ENCODE measurements at places on chromosomes 13 and 19.

DNA sequence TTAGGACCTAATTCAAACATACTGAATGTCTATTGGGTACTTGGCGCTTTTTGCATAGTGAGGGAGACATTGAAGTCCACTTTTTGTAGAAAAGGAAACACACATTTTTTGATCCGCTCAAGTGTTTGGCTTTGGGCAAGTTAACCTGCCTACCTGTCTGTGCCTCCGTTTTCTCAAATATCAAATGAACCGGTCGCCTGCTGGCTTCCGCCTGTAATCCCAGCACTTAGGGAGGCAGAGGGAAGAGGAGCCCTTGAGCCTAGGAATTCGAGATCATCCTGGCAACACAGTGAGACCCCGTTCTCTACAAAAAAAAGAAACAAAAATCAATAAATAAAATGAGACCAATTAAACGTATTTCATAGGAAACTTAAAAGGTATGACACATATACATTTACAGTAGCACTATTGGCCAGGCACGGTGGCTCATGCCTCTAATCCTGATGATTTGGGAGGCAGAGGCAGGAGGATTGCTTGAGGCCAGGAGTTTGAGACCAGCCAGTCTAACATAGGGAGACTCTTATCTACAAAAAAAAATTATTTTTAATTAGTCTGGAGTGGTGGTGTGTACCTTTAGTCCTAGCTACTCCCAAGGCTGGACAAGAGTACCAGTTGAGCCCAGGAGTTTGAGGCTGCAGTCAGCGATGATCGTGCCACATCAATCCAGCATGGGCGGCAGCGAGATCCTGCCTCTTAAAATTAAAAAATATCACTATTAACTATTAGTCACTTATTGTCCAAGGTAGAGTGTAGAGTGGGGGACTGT, 1.3 kb downstream of the RAD23A start:
- no peak for DNase-seq

GRCh38 chr13:48749699-48750473, 96.2 kb downstream of the CYSLTR2 start:
- DNase-seq: peak; percentile 57

- no peak for DNase-seq
These were observed 408.2 kb downstream of the TBC1D4 start for GRCh38 chr13:75073786-75074185.

GRCh38 chr19:55355213-55355821, 798 bp upstream of the COX6B2 start:
- DNase-seq: no peak

DNA sequence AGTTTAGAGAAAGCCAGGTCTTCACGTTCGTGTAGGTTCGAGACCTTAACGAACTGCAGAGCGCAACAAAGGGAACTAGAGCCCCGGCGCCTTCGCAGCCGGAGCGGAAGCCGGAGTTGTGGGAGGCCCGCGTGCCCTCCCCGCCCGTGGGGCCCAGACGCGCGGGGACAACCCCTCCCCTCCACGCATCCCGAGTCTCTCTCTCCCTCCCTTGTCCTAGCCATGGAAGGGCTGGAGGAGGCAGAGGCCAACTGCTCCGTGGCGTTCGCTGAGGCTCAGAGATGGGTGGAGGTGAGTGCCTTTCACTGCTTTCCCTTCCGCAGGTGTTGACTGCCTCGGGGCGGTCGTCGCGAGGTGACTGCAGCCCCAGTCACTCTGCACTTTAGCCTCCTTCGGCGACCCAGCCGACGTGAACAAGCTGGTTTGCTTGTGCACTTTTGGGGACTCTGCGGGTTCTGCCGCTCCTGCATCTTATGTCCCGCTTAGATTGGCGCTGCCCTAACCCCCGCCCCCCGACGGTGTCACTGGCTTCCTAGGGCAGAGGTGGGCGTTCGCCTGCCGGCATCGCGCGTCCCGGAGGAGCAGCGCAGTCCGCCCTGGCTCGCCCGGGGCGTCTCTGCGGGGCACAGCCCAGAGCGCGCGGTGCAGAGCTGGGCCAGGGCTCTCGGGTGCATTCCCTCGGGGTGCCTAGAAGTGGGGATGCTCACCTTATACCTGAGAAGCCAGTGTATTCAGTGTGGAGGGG, 478 bp downstream of the LMO7 start:
- DNase-seq: no peak

DNA sequence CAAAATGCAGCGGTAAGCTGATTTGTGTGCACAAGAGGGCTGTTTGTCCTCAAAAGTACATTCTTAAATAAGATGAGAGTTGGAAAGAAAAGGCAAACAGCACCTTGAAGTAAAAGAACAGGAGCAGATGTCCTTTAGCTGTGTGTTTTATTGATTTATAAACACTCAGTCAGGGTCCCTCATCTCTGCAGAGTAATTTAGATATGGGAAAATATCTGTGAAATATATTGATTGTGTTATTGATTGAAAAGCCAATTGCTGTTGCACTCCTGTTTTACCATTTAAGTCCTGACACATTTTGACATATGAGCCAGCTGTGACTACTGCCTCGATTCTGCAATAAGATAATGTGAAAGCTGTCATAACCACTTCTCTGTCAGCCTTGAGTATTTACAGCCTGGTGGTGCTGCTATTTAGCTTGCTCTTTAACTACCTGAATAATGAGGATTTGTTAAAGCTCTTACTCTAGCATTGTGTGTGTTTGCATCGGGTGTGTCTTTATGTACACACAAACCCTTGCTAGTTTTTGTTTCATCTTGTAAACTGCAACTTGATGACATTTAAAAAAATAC, 550.1 kb downstream of the DACH1 start:
- DNase-seq: no peak

GRCh38 chr19:54247106-54247930, 4.7 kb upstream of the LILRA6 start:
- no peak for DNase-seq

- DNase-seq: no peak
These were observed 5.1 kb upstream of the SPACA6 start for GRCh38 chr19:51687791-51688670.

- no peak for DNase-seq
These were observed 100.8 kb downstream of the COL4A1 start for GRCh38 chr13:110206185-110206584.

DNA sequence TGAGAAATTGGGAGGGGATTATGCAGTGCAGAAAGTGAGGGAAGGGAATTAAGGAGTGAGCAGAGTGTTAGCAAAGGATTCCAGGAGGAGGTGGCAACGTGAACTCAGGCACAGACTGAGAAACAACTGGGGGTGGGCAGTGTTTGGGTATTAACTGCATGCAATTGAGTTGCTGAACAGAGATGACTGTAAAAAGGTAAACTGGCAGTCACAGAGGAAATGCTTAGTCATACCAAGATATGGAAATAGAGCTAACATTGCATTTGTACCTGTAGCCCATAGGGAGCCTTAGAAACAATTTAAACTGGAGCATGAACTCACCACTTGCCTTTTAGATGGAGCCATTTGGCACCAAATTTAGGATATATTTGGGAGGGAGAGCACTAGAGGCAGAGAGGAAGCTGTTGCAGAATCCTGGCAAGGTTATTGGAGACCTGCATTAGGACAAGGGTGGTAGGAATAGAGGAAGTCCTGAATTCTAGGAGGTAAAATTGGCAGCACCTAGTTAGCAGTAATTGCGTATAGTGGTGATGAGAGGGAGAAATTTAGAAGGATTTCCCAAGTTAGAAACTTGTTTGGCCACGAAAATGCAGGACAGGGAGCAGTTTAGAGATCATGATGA, 100.6 kb upstream of the FRY start:
- no peak for DNase-seq

DNA sequence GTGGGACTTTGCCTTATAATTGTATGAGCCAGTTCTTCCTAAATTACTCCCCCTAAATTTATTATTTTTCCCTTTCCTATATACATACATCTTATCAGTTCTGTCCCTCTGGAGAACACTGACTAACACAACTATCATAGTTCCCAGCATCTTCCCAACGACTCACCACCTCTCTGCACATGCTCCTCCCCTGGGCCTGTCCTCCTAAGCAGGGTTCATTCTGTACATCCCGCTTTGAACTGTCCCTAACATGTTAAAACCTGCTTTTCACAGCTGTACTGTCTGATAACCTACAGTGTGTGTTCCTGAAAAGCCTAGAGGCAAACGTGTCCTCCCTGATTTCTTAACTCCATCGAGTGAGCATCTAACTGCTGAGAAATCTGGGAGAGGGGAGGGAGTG, 141.7 kb downstream of the EFNB2 start:
- no peak for DNase-seq

GRCh38 chr13:29754473-29754806, 96.0 kb downstream of the UBL3 start:
- DNase-seq: no peak

DNA sequence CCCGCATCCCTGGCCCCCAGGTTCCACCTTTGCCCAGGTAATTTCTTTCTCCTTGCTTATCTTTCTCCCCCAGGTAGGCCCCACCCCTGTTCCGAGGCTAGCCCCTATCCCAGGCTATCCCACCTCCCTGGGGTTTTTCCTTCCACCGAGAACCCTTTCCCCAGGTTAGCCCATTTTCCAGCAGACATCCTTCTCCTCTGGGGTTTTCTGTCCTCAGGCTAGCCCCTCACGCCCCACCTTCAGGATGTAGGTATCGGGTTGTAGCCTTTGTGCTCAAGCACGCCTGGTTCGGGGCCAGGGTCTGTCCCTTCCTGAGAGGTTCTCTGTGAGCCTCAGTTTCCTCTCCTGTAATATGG, 837 bp downstream of the FSD1 start:
- DNase-seq: no peak

DNA sequence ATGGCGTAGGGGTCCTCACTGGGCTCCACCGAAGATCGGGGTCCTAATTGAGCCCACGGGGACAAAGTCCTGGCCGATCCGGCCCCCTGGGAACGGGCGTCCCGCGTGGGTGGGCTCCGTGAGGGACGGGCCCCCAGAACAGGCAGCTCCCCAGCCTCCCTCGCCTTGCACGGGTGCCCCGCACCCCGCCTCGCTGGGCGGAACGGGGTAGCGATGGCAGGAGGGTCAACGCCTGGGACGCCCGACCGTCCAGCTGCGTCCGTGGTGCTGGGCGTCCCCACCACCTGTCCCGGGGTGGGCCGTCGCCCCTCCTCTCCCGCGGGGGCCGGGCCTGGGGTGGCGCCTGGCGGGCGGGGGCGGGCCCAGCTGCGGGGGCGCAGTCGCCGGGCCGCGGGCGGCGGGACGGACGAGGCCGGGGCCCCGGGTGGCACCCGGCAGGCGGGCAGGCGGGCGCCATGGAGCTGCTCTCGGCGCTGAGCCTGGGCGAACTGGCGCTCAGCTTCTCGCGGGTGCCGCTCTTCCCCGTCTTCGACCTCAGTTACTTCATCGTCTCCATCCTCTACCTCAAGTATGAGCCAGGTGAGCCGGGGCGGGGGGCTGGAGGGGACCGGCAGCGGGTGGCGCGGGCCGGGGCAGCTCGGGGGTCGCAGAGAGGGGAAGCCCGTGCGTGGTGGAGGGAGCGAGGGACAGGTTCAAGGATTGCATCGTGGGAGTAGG, at the start of gene TMEM38A:
TMEM38A (plus strand) TSS at position 377 of the 717 bp plus-strand sequence; CDS start at position 456, 79 bp downstream.
- DNase-seq: no peak

DNA sequence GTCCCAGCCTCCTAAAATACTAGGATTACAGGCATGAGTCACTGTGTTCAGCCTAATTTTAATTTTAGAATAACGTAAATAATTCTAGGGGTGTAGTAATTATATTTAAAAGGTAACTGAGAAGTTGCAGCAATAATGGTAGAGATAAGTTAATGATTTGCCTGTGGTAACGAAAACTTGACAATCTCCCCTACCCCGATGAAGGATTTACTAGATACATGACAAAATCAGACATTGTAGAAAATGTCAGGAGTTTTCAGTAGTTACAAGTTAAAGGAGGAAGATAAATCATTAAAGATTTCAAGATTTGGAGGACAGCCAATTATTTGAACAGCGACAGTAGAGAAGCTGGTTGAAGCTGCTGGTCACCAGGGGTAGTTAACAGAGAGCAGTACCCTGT, 652.2 kb upstream of the PCDH20 start:
- no peak for DNase-seq

DNA sequence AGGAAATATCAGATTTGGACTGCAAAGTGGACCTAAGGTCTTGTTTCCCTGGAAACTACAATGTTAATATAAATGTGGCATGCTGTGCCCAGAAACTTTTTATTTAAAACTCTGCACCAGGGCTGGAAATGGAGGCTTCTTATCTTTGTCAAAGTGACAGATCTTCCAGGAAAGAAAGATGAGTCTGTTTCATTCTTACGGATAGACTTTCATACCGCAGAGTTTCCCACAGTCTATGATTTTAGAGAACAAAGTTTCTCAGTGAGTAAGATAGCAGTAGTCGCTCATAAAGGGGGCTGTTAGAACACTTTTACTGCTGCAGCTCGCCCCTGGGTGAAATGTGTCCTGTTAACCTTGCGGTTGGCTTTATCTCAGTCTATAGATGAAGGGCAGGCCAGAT, 6.7 kb downstream of the CLEC11A start:
- no peak for DNase-seq

DNA sequence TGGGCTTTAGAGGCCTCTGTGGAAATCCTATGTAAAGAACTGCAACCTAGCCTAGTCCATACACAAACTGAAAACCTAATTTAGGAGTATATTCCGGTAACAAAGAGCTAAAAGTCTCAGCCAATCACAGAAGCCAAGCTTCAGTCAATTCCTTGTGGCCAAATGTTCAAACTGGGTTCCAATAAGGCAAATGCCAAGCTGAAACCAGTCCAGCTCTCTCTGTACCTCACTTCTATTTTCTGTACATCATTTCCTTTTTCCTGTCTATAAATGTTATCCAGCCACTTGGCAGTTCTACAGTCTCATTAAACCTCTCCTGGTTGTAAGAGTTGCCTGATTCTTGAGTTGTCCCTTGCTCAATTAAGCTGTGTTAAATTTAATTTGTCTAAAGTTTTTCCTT, 31.7 kb upstream of the UBL3 start:
- no peak for DNase-seq

GRCh38 chr19:1239796-1240737, 1.5 kb upstream of the ATP5F1D start:
- peak; percentile 78 for DNase-seq

DNA sequence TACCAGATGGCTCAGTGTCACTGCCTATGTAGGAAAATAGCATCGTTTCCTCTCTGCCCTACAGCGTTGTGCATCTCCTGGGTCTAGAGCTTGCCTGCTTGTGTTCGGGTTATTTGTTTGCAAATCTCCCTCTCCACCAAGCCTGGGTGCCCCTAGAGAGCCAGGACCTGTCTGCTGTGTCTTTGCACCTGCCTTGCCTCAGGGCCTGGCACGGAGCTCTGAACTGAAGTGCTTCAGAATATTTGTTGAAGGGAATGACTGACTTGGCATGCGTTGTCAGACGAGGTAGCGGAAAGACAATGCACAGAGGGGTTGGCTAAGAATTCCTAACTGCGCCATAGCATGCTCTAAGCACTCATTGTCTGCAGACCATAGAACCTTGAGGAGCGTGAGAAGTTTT, 263.4 kb downstream of the FGF9 start:
- no peak for DNase-seq
